NCI-H524 (cell line): ENCODE measurements at places on chromosomes 3 and 15.

GRCh38 chr15:77773903-77774302 lies 141.2 kb upstream of the LINGO1 start:
- DNase-seq = no peak

DNA sequence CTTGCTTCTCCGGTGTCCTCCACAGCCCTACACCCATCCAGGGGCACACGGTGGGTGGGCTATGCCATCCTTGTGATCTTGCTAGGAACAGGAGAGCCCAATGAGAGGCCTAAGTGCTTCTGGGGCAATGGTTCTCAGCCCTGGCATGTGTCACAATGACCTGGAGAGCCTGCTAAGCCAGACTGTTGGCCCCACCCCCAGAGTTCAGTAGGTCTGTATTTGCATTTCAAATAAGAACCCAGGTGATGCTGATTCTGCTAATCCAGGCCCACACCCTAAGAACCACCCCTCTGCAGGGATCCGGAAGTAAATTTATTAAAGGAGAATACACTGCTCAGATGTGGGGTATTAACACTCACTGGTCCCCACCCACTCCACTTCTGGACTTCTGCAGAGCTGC lies 57.9 kb downstream of the RORA start:
- no peak for DNase-seq

GRCh38 chr3:32614956-32615355 lies 44.3 kb upstream of the DYNC1LI1 start:
- no peak for DNase-seq

DNA sequence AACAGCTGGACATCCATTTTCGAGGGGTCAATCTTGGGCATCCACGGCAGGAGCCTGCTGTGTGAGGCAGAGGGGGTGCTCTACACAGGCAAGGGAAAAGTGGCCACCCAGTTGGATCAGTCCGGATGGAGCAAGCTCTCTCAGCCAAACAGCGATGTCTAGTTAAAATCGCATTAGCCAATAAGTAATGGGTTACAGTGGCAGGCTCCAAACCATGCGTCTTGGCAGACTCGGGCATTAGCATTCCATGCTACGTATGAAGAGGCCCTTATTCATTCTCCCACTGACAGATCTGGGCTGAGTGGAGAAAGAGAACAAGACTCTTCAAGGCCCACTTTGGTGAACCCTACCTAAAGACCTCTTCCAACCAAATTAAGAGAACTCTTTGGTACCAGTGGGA lies 49.3 kb downstream of the CCNB2 start:
- no peak for DNase-seq
